ENCODE measurements at places on chromosomes 7 and 10.

GRCh38 chr10:19922236-19922963 lies 106.2 kb downstream of the PLXDC2 start:
- no peak for DNase-seq

- no peak for DNase-seq
Measured at GRCh38 chr7:140983802-140984201, 30.9 kb downstream of the MRPS33 start.

DNA sequence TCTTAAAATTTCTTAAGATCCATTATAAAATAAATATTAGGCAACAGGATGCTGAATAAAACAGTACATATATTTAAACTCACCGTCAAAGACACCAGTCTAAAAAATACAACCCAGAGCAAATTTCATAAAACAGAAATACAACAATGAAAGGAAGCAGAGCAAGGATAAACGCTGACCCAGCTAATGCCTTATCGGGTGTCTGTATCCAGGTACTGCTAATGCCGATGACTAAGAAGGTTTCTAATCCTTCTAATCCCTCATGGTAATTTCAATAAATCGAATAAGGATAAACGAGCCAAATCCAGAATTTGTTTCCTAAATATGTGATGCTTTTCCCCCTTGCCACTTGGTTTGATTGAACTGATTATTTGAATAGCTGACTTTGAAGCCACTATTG lies 1.7 kb downstream of the HYCC1 start:
- DNase-seq: no peak

DNA sequence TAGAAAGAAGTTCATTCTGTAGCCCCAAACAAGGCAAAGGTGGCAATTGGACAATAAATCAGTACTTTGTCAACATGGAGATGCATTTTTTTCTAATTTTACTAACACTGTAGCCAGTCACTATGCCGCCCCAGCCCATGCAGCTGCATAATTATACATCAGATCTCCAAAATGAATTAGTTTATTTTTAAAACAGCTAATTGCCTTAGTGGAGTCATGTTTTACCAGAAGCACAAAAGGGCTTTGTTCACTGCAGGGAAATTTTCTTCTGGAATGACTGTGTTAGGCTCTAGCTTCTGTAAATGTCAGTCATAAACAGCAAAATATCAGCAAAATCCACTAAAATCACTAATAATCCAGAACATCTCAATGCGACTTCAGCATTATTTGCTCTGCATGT lies 20.1 kb upstream of the HDAC9 start:
- no peak for DNase-seq

DNA sequence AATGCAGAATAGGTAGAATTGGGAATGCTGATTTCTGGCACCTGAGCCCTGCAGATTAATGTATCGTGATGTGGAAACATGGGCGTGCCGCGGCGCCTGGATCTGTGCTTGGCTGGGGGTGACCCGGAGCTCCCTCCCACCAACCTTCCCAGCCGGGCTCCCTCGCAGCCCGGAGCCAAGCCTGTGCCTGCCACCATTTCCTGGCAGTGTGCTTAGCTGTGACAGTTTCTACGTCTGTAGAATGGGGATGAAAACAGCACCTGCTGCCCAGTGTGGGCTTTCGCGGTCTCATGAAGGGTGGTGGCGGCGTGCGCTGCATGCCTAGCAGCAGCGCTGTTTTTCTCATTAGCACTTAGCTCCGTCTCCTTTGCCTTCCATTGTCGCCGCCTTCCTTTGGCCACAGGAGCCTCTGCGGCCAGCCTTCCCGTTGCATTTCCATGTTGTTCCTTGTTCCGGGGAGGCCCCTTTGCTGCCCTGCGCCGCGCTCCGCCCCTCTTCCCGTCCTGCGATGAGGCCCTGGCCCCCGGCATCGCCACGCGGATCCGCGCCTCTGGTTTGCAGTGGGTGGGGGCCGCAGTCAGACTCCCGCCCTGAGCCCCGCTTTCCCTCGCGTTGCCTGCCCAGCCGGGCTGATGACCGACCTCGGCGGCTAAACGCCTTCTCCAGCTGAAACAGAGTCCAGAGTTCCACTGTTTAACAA lies 84.2 kb downstream of the CUL1 start:
- DNase-seq: no peak

DNA sequence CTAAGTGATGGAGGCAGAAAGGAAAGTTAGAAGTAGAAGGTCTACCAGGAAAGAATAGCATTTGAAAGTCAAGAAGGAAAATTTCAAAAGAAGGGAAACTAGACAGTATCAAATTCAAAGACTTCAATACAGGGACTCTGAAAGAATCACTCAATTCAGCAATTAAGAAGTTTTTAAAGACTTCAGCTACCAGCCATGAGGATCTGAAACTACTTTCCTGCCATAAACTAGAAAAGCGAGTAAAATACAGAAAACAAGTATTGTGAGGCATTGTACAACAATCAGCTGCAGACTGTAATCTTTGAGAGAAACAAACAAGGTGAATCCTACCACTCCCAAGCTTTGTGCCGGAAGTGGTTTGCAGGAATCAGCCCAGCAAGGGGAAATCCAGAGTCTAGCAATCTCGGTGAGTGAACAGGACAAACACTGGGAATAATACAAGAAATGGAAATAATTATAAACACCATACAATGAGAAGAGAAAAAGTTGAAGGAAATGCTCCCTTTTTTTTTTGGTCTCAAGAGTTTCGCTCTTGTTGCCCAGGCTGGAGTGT lies 62.4 kb downstream of the ARHGAP12 start:
- no peak for DNase-seq

- no peak for DNase-seq
Measured at GRCh38 chr10:99984211-99985034, 25.3 kb downstream of the DNMBP start.

GRCh38 chr10:10259013-10259412 lies 758.7 kb upstream of the CELF2 start:
- no peak for DNase-seq

DNA sequence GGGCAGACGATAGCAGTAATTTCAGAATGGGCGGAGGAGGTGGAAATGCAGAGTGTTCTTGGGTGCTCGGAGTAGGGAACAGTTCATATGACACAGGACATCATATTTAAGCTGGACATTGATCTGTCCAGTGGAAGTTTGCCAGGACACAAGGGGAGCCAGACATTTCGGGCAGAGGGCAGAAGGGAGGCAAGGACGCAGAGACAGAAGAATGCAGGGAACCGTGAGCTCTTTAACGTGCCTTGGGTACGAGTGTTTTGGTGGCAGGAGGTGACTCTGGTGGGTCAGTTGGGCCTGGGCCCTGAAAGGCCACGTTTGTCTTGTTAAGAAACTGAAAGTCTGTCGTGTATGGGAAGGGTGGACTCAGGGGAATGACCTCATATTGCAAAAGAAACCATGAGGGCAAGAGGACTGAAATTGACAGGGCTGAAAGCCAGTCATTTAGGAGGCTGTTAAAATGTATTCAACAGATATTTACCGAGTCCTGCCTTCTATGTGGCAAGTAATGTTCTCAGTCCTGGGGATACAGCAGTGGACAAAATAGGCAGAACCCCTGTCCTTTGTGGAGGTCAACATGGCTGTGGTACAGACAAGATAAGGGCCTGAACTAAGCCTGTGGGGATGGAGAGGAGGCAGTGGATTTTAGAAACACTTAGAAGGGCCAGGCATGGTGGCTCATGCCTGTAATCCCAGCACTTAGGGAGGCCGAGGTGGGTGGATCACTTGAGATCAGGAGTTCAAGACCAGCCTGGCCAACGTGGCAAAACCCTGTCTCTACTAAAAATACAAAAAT lies 2.2 kb downstream of the OPTN start:
- no peak for DNase-seq

DNA sequence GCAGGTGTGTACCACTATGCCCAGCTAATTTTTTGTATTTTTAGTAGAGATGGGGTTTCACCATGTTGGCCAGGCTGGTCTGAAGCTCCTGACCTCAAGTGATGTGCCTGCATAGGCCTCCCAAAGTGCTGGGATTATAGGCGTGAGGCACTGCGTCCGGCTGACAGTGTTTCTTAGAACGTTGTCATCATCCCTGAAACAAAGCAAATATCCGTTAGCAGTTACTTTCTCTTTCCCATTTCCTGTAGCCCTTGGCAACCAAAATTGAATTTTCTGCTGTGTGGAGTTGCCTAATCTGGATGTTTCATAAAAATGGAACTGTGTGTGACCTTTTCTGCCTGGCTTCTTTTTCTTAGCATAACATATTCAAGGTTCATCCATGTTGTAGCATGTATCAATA lies 22.4 kb downstream of the ZNF33A start:
- DNase-seq: no peak

- no peak for DNase-seq
Measured at GRCh38 chr7:30366606-30367005, 82.2 kb downstream of the ZNRF2 start.

GRCh38 chr7:158856883-158857668 lies 718 bp downstream of the DYNC2I1 start:
- DNase-seq: no peak
